Epithelial cell of proximal tubule (primary cell): ENCODE measurements at places on chromosomes 6 and 20. TPM values are rescaled to one million over a fixed set of nuclear protein-coding genes. Genes with fewer than 3 reads are reported as not detected.

The MBOAT1 gene
- total RNA-seq = 10.9 and 12.8 TPM in 2 replicates

The NT5E gene
- total RNA-seq = 145 and 216 TPM in 2 replicates

GRCh38 chr6:2659882-2660281 is 90.8 kb downstream of the MYLK4 start:
- DNase-seq = no peak

DNA sequence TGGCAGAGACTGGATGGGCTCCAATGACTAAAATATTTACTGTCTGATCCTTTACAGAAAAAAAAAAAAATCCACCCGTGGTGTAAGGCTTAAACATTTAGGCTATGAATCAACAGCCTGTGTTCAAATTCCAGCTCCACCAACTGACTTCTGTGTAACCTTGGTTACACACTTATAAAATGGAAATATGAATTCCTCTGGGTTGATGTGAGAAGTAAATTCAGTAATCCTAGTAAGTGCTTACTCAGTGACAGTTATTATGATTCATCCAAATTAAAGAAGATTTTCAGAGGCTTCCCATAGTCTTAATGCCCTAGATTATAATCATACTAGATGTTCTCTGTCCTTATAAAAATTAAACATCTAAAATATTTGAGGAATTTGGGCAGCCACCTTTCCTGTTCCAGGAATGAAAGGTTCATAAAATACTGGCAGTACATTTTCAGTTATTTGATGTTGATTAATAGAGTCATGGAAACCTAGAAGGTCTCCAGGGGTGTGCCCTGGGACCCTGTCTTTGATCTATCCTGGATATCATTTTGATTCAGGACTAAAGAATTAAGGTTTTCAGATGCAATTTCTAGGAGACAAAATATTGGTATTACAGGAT is 180.3 kb upstream of the ZNF217 start:
- DNase-seq = peak; percentile 40

DNA sequence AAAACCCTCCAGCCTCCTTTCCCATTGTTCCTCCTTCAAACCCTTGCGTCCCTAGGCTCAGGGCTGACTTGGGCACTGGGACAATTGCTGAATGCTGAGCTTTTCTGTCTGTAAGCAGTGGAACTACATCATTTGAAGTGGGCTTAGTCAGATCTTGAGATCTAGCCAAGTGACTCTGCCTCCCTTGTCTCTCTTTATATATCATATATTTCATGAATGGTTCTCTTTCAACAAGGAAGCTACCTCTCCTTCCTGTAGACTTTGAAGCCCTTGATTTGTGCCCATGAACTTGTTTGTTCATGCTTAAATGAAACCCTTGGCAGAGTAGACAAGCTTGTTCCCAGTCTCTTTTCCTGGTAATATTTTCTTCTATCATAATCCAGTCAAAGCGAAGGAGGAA is 60.0 kb upstream of the KIF13A start:
- no peak for DNase-seq

- no peak for DNase-seq
Observed at GRCh38 chr6:1437553-1438406, 48.4 kb downstream of the FOXF2 start.

DNA sequence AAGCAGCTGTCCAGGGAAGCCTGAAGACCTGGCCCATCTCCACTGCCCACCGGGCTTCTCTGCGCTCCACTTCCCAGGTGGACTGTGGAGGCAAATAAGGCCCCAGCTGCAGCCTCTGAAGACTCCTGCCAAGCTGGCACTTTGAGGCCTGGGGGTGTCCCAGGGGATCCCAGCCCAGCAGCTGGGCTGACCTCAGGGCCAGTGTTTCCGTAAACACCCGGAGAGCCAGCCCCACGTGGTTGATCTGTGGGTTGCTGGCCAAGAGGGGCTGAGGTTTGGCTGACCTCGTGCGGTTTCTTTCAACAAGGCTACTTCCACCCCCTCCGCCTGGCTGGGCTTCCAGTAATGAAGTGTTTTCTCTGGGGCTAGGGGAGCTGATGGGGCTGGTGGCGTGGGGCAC is 12.4 kb upstream of the CCN5 start:
- DNase-seq = no peak

GRCh38 chr6:27297857-27298730 is 14.0 kb downstream of the POM121L2 start:
- no peak for DNase-seq

- DNase-seq = no peak
Observed at GRCh38 chr6:156250593-156250992, 526.6 kb upstream of the ARID1B start.

- DNase-seq = no peak
Observed at GRCh38 chr6:110399219-110400071, 15.9 kb downstream of the DDO start.

The ARMH2 gene
- total RNA-seq = not detected in 2 replicates

DNA sequence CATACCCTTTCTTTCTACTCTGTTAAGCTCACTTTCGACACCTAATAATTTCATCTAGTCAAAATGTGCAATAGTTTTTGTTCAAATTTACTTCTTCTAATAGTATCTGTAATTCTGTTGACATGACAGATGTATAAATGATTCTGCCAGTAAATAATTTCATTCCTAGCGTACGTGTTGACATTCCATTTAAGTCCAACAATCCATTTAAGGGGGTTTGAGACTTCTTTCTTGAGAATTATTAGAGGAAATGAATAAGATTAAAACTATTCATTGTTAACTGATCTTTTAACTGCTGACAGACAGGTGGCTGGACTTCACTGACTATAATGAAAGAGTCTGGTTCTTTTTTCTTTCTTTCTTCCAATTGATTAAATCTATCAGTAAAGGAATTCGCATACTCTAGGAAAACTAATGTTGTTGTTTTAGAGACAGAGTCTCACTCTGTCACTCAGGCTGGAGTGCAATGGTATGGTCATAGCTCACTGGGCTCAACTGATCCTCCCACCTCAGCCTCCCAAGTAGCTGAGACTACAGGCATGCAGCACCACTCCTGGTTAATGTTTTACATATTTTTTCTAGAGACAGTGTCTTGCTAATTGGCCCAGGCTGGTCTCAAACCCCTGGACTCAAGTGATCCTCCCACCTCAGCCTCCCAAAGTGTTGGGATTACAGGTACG is 55.9 kb downstream of the MAP3K5 start:
- DNase-seq = no peak

DNA sequence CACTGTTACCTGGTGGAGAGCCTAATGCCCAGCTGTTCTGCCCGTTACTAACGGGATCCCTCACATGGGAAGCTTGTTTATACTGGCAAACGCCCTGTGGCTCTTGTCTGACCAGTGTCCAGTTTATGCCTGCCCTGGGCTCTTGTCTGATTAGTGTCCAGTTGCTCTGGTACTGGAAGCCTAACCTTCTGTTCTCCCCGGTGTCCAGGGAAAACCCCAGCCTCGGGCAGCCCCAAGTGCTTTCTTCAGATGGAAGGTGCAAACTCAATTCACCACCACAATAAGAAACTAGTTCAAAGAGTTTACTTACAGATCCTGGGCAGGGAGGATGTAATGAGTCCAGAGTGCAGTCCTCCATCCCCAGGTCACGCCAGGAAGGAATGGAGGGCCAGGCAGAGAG is 148.4 kb downstream of the TBXT start:
- no peak for DNase-seq

The MAD2L1BP gene
- total RNA-seq = 41.8 and 60.3 TPM in 2 replicates

GRCh38 chr6:100342830-100343229 is 121.9 kb downstream of the SIM1 start:
- DNase-seq = no peak

The FOXA2 gene
- total RNA-seq = not detected in 2 replicates

DNA sequence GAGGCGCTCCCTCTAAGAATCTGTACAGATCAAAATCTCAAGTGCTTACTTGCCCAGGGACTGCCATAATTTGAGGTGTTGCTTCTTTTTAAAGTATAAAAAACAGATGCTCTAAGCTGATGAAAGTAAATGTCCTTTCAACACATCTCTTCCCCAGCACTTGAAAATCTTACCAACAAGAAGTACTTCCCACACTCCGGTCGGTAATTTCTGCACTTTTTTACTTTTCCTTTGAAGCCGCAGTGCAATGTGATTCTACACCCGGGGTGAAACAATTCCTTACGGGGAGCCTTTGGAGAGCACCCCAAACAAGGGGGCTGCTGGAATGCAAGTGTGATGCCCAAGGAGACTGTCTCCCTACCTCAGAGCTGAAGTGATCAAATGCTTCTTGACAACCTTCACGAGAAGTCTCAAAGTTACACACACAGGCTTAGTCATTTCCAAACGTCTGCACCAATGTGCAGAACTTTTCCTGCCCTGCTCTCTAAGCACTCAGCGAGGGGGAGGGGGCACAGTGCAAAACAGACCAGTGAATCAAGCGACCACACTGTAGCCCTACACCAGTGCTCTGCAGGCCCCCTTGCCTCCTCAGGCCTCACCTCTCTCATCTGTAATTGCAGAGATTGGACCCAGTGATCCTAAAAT is 56.7 kb downstream of the ATXN1 start:
- DNase-seq = no peak

The TGM3 gene
- total RNA-seq = not detected in 2 replicates

- DNase-seq = no peak
Observed at GRCh38 chr20:18055261-18055660, 2.5 kb downstream of the OVOL2 start.

GRCh38 chr20:22681591-22682248 is 97.3 kb upstream of the FOXA2 start:
- no peak for DNase-seq

The POPDC3 gene
- total RNA-seq = 1.2 and 6.6 TPM in 2 replicates

- DNase-seq = peak; percentile 49
Observed at GRCh38 chr6:126040826-126041225, 54.5 kb downstream of the TRMT11 start.

DNA sequence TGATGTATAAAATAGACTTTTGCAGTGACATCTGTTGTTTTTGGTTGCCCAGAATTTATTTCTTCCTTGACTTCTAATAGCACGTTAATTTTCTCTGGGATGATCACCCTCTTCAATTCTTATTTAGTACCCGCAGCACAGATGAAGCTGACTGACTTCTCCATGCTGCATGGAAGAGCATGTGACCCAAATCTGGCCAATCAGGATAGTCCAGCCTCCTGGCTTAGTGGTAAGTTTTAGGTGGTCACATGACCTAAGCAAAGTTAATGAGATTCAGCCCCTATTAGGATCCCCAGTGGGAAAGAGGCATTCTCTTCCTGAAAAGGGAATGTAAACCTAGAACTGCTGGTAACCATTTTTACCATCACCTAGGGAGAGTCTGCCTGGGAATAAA is 13.8 kb upstream of the SIRT5 start:
- DNase-seq = no peak
